ENCODE measurements at places on chromosomes 2 and 18. TPM values are rescaled to one million over a fixed set of nuclear protein-coding genes. Genes with fewer than 3 reads are reported as not detected.

DNA sequence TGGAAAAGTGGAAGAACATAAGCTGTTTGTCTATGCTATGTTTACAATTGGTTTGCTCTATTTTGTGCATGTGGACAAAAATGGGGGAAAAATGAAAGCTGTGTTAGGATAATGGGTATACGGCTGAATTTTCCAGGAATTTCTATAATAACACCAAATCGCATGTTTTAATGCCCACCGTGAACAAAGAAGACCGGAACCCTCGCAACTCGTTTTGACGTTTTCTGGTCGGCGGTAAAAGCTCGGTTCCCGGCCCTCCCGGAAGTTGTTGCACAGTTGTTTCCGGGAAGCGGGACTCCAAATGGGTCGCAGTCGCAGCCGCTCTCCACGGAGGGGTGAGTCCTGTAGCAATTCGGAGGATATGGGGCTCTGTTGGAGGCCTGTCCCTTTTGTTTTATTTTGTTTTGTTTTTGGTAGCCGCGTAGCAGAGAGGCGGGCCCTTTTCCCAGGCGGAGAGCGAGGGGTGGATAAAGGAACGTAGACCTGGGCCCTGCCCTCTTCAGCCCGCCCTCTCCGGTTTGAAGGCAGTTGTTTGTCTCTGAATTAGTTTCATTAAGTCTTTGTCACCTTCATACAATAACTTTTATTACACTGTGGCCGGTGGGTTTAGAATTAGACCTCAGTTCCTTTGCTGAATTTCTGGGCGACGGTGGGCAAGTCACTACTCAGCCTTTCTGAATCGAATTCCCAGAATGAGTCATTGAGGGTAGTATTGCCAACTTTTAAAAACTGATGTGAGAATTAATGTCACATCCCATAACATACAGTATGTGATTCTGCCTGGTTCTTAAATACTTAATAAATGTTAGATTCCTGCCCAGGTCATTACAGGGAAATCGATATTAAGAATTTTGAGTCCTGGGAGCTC is at the start of gene SNRNP27:
SNRNP27 (plus strand) TSS at position 273 of the 868 bp plus-strand sequence; CDS start at position 302, 29 bp downstream.
- peaks cover 15% of the 10 kb centered on the region for H3K36me3 ChIP-seq
- H3K4me3 ChIP-seq = peak within 1 kb of the TSS; percentile 96
- H3K4me1 ChIP-seq = no peaks in the 10 kb centered on the region
- DNase-seq = peak; percentile 91

The ZSWIM2 gene
- not detected for total RNA-seq

DNA sequence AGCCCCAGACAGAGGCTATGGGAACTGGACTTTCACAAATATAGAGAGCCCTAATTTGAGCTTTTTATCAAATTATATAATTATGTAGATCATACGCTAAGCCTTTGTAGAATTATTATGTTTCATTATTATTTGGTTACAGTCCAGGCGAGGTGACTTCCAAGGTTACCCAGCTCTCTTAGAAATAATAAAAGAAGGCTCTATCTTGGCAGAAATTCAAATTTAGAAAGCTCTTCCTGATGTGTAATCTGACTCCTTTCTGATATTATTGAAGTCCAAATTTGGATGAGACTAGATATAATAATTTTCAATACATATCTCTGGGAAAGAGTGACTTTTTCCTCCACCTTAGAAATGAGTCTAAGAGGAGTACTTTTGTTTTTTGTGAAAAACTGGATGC is 4.8 kb upstream of the SLC38A11 start:
- H3K4me1 ChIP-seq = no peaks in the 10 kb centered on the region
- no peak overlapping the region for H3K4me3 ChIP-seq
- no peak overlapping the region for H3K27ac ChIP-seq
- H3K36me3 ChIP-seq = no peaks in the 10 kb centered on the region
- no peak for DNase-seq
- H3K27me3 ChIP-seq = no peaks in the 10 kb centered on the region

DNA sequence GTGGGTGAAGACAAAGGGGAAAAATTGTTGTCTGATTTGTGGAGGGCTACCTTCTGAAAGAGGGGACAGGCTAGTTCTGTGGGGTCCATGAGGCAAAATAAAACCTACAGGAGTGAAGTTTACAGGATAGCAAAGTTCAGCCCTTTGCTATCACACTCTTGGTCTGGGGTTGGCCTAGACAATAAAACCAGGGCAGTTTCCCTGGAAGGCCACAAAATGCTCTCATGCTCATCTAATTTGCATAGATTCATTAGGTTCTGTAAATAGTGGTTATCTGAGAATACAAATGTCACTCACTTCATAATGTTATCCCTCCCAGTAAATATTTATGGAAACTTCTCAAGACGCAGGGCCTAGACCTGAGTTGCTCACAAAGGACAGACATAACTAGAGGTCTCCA is 63.6 kb downstream of the INSIG2 start:
- no peaks in the 10 kb centered on the region for H3K36me3 ChIP-seq
- no peak overlapping the region for H3K4me3 ChIP-seq
- H3K27me3 ChIP-seq = no peaks in the 10 kb centered on the region
- DNase-seq = no peak

The IKZF2 gene
- total RNA-seq = 3.1 TPM

GRCh38 chr18:59874166-59874565 is 25.6 kb upstream of the PMAIP1 start:
- peaks cover 38% of the 10 kb centered on the region for H3K4me1 ChIP-seq
- no peak overlapping the region for H3K4me3 ChIP-seq
- H3K27me3 ChIP-seq = no peaks in the 10 kb centered on the region
- H3K36me3 ChIP-seq = no peaks in the 10 kb centered on the region
- DNase-seq = no peak

The ANKRD30B gene
- total RNA-seq = not detected

DNA sequence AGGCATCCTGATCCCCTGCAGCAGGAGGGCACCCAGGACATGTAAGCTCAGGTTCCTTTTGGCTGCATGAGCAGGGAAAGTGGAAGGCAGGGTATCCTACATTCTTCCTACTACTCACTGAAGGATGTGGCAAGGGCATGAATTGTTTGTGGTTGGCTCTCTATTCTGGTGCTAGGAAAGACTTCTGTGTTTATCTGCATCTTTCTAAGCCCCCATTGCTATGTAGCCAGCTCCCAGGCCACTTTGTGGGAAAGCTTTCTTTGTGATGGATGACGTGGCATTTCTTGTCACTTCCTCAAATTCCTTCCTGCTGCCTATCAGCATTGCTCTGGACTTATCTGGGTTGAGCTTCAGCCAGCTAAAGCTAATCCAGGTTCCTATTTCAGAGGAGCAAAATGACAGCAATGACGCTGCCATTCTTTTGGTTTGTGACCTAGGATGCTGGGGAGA is 46.2 kb downstream of the MEIS1 start:
- no peaks in the 10 kb centered on the region for H3K36me3 ChIP-seq
- no peaks in the 10 kb centered on the region for H3K4me1 ChIP-seq
- H3K4me3 ChIP-seq = no peak overlapping the region
- H3K27me3 ChIP-seq = no peaks in the 10 kb centered on the region
- 0 out of 2 replicates have a peak overlapping the region, but pooled peaks have one; percentile 15 for H3K27ac ChIP-seq
- peak; percentile 78 for DNase-seq

- no peak overlapping the region for H3K27ac ChIP-seq
- peaks cover 13% of the 10 kb centered on the region for H3K4me1 ChIP-seq
- H3K4me3 ChIP-seq = no peak overlapping the region
- DNase-seq = no peak
- H3K27me3 ChIP-seq = no peaks in the 10 kb centered on the region
- H3K36me3 ChIP-seq = no peaks in the 10 kb centered on the region
These were observed 66.4 kb downstream of the ZNF516 start for GRCh38 chr18:76428396-76429261.

- peaks cover 35% of the 10 kb centered on the region for H3K4me1 ChIP-seq
- DNase-seq = no peak
- no peak overlapping the region for H3K27ac ChIP-seq
- H3K27me3 ChIP-seq = no peaks in the 10 kb centered on the region
- H3K4me3 ChIP-seq = no peak overlapping the region
These were observed 1.0 kb upstream of the CHST10 start for GRCh38 chr2:100418406-100418962.

DNA sequence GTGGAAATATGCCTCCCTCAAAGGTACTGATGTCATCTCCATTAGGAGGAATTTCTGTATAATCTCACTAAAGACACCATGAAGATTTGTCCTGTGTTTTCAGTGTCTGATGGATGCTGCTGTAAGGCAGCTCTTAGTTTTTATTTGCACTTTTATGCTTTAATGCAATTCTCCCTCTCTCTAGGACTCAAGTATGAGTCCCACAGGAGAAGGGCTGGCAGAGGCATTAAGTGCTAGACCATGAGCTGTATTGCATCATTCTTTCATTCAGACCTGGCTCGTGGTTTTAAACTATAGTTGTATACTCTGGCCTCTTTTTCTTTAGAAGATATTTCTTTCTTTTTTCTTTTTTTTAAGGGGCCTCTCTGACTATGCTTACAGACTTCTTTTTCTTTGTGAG is 805.6 kb downstream of the DPP10 start:
- DNase-seq = no peak
- H3K4me3 ChIP-seq = no peak overlapping the region
- H3K27ac ChIP-seq = no peak overlapping the region
- no peaks in the 10 kb centered on the region for H3K36me3 ChIP-seq
- H3K27me3 ChIP-seq = no peaks in the 10 kb centered on the region

- no peak for DNase-seq
- no peak overlapping the region for H3K4me3 ChIP-seq
- H3K4me1 ChIP-seq = peaks cover 2% of the 10 kb centered on the region
- H3K27me3 ChIP-seq = no peaks in the 10 kb centered on the region
These were observed 76.4 kb upstream of the CDKL4 start for GRCh38 chr2:39320162-39320561.

DNA sequence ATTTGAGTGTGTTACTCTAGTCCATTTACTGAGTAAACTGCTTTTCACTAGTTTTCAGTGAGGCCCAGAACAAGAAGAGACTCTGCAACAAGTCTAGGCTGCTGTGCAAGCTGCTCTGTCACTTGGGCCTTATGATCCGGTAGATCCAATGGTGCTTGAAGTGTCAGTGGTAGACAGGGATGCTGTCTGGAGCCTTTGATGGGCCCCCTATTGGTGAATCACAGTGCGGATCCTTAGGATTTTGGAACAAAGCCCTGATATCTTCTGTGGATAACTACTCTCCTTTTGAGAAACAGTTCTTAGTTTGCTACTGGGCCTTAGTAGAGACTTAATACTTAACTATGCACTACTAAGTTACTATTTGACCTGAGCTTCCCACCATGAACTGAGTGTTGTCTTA is 150.2 kb downstream of the TMEFF2 start:
- no peaks in the 10 kb centered on the region for H3K27me3 ChIP-seq
- no peak overlapping the region for H3K27ac ChIP-seq
- H3K4me3 ChIP-seq = no peak overlapping the region
- DNase-seq = peak; percentile 35
- no peaks in the 10 kb centered on the region for H3K4me1 ChIP-seq

DNA sequence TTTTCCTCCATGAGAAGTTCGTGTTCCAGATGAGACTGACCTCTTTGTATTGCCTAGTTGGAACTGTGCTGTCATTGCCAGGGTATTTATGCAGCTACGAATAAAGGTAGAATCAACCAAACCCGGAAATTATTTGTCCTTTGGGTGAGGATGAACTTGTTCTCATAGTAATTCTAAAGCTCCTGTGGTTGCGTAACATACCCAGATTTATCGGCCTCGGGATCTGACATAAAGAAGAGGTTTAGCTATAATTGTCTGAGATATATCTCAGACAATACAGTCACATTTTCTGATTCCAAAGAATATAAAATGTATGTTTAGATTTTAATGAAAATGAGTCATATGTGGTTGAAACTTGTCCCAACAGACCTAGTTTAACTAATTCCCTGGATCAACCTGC is 628.7 kb upstream of the LINC00305 start:
- no peak overlapping the region for H3K27ac ChIP-seq
- H3K4me3 ChIP-seq = no peak overlapping the region
- no peak for DNase-seq
- H3K36me3 ChIP-seq = no peaks in the 10 kb centered on the region
- no peaks in the 10 kb centered on the region for H3K4me1 ChIP-seq
- H3K27me3 ChIP-seq = no peaks in the 10 kb centered on the region

DNA sequence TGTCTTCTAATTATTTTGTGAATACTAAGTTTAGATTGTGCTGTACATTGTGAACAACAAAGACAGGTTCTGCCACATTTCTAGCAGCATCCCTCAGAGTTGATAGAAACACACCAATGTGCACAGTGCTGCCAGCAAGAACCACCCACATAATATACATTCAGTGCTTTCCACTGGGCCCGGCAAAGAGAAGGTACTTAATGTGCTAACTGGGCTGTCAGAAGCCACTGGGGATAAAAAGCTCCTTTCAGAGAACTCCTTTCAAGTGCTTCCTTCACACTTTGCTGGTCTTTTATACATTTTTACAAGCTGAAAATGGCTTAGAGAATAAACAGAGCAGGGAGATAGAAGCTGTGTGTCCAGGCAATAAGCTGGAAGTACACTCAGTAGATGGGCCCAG is 58.0 kb upstream of the CAPN13 start:
- H3K36me3 ChIP-seq = no peaks in the 10 kb centered on the region
- DNase-seq = no peak
- H3K27ac ChIP-seq = no peak overlapping the region
- no peaks in the 10 kb centered on the region for H3K27me3 ChIP-seq
- H3K4me1 ChIP-seq = no peaks in the 10 kb centered on the region

DNA sequence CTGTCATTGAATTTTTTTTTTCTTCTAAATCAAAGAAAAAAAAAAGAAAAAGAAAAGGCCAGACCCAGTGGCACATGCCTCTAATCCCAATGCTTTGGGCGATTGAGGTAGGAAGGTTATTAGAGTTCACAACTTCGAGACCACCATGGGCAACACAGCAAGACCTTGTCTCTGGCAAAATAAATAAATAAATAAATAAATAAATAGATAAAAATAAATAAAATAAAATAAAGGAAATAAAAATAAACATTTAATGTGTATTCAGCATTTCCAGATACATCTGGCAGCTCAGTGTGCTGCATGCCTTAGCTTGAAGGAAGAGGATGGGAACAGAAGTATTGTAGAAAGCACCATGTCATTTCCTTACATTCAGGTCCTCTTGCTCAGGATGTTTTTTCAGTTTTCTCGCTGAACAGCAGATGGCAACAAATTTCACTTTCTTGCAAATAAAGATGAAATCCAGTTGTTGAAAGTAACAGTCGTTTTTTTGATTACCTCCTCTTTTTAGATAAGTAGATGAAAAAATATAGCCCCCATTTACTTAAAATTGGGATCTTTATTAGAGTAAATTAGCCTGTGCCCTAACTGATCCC is 25.7 kb upstream of the FAM178B start:
- no peaks in the 10 kb centered on the region for H3K36me3 ChIP-seq
- DNase-seq = peak; percentile 69
- H3K4me3 ChIP-seq = no peak overlapping the region
- H3K4me1 ChIP-seq = no peaks in the 10 kb centered on the region
- no peak overlapping the region for H3K27ac ChIP-seq

DNA sequence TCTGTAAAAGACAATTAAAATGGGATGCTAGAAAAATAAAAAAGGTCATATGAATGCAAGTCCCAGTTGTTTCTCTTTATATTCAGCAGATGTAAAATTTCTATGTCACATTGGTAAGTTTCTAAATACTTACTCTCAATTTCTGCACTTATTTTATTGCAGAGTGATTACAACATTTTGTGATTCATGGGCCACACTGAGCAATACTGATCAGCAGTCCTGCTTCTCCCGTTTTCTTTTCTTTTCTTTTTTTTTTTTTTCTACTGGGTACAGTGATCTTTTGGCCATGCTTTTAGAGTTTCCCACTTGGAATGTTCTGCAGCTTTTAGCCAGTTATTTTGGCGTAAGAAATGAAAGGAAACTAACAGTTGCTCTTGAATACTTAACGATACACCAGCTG is 38.8 kb downstream of the LIMS1 start:
- no peaks in the 10 kb centered on the region for H3K27me3 ChIP-seq
- H3K4me3 ChIP-seq = no peak overlapping the region
- H3K4me1 ChIP-seq = peaks cover 31% of the 10 kb centered on the region
- no peak overlapping the region for H3K27ac ChIP-seq

The CCDC178 gene
- total RNA-seq = 0.17 TPM
